Stimulated activated CD4-positive, alpha-beta T cell treated with anti-CD3 and anti-CD28 coated beads, Interleukin-4, amount 100 ng/mL, for 4 hours (primary cell): ENCODE measurements at places on chromosomes 1 and 21.

DNA sequence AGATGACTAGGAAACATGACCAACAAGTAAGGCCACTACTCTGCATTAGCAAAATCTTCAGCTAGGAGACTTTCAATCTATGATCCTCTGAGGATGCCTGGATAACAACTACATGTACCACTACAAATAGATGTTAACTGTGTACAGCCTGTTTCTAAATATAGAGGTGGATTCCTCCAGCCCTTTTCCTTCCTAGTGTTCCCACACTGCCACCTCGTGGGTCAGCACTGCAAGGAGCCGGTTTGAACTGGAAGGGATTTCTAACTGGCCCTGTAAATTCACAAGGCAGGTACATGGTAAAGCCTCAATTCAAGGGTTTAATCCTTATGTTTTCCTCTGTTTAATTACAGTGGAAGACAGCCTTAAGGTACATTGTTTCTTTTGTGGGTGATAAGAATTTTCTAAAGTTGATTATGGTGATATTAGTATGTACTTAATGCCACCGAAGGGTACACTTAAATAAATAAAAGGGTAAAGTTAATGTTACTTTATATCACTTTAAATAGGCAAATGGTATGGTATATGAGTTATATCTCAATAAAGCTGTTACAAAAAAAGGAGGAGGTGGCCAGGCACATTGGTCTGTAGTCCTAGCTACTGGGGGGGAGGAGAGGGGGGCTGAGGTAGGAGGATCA is 14.4 kb downstream of the SMYD3 start:
- peak; percentile 29 for DNase-seq

GRCh38 chr1:36924282-36924811 is 110.0 kb downstream of the GRIK3 start:
- DNase-seq, result no peak

GRCh38 chr1:222892137-222892769 is 77.4 kb downstream of the DISP1 start:
- no peak for DNase-seq

- DNase-seq, result no peak
These were observed 266.2 kb downstream of the NPHP4 start for GRCh38 chr1:5725855-5726585.

- DNase-seq, result no peak
These were observed 30.5 kb upstream of the ATF3 start for GRCh38 chr1:212578041-212578440.

DNA sequence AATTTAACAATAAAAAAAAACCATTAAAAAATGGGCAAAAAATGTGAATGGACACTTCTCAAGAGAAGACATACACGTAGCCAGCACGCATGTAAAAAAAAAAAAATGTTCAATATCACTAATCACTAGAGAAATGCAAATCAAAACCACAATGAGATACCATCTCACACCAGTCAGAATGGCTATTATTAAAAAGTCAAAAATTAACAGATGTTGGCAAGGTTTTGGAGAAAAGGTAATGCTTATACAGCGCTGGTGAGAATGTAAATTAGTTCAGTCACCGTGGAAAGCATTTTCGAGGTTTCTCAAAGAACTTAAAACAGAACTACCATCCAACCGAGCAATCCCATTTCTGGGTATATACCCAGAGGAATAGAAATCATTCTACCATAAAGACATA is 1091.5 kb upstream of the B3GALT2 start:
- DNase-seq, result no peak

GRCh38 chr1:201020721-201021629 is 2.5 kb downstream of the KIF21B start:
- DNase-seq, result peak; percentile 27

DNA sequence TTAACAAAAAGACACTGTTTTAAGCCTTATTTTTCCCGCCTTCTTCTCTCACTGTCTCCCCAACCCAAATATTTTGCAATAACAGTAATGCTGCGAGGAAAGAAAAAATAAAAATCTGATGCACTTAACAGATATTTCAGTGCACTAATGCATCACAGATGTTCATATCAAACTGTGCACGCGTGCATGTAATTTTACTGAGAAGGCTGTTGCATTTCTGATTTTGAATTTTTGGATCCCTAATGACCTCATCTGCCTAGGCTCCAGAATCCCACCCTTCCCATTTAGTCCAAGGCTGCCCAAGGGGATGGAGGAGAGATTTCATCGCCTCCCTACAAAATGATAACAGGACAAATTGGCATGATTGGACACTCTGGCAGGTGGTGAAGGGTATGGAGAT is 5.5 kb downstream of the TRABD2B start:
- no peak for DNase-seq

GRCh38 chr1:203992440-203992839 is 80.5 kb upstream of the SOX13 start:
- no peak for DNase-seq

DNA sequence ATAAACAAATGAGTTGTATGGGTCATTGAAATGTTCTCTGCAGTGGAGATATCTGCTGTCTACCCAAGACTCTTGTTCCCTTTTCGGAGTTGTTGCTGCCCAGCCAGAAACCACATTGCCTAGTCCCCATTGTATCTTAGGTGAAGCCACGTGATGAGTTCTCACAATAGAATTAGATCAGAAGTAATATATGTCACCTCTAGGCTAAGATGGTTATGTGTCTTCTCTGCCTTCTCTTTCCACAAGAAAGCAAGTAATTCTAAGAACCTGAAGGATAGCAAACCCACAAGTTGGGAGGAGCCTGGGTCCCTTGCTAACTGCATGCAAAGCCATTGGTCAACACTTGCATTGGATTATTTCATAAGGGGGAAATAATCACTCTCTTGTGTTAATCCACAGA is 76.6 kb downstream of the ADCY10 start:
- no peak for DNase-seq
